ENCODE measurements at places on chromosomes 2 and 18.

GRCh38 chr18:23591011-23591410 is 4.7 kb upstream of the NPC1 start:
- DNase-seq: no peak

GRCh38 chr2:211498551-211499205 is 942.3 kb downstream of the CPS1 start:
- DNase-seq: no peak

GRCh38 chr18:78814766-78815165 is 164.9 kb upstream of the SALL3 start:
- no peak for DNase-seq

- DNase-seq: no peak
Measured at GRCh38 chr2:172389685-172390339, 37.6 kb upstream of the ITGA6 start.

GRCh38 chr2:32678825-32679224 is 51.0 kb downstream of the TTC27 start:
- DNase-seq: no peak

GRCh38 chr2:50885948-50886347 is 146.0 kb downstream of the NRXN1 start:
- DNase-seq: no peak

GRCh38 chr2:1698188-1698945 is 45.9 kb downstream of the PXDN start:
- no peak for DNase-seq

- peak; percentile 22 for DNase-seq
Measured at GRCh38 chr2:26534098-26534864, 56.4 kb upstream of the OTOF start.

- peak; percentile 12 for DNase-seq
Measured at GRCh38 chr2:196468394-196468793, 171.1 kb upstream of the CCDC150 start.
